Activated CD4-positive, alpha-beta T cell treated with anti-CD3 and anti-CD28 coated beads, Interleukin-2, amount 50 U/mL, for 4 hours (primary cell): ENCODE measurements at places on chromosomes 13 and 19.

GRCh38 chr19:810883-811489 is 10.8 kb downstream of the PLPPR3 start:
- no peak for DNase-seq

DNA sequence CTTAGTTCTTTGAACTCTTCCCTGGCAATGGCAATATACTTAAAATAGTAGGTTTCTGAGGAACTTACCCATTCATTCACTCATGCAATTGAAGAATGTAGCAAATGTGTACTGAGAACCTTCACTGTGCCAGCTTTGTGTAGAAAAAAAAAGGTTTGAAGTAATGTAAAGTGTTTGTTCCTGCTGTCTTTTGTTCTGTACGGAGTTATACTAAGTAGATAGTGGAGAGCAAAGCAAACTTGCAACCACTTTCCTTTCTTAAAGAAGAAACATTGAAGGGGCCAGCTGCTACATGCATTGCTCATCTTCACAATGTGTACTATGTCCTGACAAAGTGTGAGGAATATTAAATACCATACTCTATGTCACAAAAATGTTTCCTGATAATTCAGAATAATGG is 68.9 kb upstream of the FREM2 start:
- DNase-seq = no peak

- DNase-seq = no peak
These were observed 166.4 kb downstream of the MYO16 start for GRCh38 chr13:108795841-108796240.

GRCh38 chr13:33213797-33214196 is 71.8 kb downstream of the STARD13 start:
- DNase-seq = no peak

- no peak for DNase-seq
These were observed 1.9 kb upstream of the SELENOW start for GRCh38 chr19:47776568-47776967.

DNA sequence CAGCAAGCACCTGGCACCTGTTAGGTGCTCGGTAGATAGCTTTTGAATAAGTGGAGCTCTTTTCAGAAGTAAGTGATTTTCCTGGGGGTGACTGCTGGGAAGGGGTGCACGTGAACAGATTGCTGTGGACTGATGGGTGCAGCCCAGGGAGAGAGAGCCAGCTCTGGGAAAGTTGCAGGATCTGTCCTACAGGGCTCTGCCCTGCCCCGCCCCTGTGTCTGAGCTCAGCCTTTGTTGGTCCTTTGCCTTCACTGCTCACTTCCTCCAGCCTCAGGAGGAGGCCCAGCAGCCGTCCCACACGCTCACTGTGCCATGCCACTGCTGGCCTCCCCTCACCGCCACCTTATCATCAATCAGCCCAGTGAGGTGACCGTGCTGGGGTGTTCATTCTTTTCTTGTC is 33.7 kb upstream of the TEX29 start:
- DNase-seq = no peak

DNA sequence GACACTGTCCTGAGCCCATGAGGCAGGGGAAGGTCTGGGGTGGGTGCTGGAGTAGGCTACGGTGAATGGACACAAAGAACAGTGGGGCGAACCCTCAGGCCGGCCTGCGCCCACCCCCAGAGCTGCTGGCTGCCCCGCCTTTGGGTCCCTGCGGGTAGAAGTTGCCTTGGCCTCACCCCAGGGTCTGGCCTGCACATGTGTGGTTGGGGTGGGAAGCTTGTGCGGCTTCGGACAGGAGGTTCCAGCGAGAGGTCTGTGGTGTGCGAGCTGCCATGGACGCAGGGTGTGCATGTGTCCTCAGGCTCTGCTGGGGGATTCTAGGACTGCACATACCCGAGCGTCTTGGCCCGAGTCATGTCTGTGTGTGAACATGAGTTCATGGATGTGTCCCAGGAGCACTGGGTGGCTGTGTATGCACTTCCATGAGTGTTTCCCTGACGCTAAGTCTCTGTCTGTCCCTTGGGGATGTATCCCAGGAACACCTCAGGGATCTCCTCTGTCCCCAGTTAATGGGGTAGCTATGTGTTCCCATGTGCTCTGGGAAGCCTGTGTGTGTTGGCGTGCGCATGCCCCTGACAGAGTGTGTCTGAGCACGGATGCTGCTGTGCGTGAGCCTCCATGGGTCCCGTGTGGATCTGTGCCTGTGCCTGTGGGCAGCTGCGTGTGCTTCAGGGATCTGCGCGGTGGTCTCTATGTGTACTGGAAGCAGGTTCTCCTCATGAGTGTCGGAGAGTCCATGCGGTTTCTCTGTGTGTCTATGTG is 20.8 kb upstream of the POU2F2 start:
- DNase-seq = no peak

DNA sequence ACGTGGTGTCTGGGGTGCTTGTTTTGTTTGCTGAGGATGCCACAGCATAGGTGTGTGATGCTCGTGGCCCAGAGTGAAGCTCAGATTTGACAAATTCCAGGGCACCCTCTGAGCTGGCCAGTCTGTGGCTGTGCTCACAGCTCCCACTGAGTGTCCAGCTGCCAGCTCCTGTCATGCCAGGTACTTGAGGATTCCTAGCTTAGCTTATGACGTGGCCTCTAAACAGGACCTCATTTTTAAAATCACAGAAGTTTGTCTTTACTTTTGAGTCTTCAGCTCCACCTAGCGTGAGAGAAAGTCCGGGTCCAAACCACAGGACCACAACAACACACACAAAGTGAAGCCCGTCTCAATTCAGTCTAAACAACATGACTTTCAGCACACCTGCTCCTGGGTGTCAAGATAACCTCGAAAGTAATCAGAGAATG is 117.3 kb downstream of the RAB20 start:
- DNase-seq = no peak

DNA sequence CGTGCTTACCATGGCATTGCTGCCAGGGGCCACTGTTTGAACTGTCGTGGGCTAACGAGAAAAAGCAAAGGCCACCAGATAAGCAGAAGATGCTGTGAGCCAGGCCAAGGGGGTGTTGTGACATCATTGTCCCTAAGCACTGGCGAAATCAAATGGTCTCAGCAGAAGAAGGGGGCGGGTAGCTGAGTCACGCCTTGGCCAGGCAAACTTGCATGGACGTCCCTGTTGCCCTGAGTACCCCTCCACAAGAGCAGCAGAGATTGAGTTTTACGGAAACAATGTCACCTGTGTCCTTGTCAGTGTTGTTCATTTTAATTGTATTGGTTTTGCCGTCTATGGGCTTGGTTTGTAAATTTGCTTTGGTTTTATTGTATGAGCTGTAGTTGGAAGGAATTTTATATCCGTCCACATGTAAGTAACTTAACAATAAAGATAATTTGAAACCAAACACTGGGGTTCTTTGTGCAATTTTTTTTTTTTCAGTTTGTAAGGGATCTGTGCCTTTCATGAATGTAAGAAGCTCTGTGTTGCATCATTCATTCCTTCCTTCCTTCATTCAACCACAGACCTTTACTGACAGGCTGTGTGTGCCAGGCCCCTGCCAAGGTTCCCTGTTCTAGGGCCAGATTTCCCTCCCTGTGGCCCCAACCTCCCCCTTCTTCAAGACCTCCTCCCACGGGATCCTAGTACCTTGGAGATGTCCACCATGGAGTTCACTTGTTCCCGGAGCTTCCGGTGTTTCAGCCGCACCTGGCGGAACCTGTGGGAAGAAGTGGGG is 12.3 kb downstream of the KCNN4 start:
- DNase-seq = no peak

- DNase-seq = no peak
These were observed 3.9 kb downstream of the SIGLEC7 start for GRCh38 chr19:51145916-51146493.

DNA sequence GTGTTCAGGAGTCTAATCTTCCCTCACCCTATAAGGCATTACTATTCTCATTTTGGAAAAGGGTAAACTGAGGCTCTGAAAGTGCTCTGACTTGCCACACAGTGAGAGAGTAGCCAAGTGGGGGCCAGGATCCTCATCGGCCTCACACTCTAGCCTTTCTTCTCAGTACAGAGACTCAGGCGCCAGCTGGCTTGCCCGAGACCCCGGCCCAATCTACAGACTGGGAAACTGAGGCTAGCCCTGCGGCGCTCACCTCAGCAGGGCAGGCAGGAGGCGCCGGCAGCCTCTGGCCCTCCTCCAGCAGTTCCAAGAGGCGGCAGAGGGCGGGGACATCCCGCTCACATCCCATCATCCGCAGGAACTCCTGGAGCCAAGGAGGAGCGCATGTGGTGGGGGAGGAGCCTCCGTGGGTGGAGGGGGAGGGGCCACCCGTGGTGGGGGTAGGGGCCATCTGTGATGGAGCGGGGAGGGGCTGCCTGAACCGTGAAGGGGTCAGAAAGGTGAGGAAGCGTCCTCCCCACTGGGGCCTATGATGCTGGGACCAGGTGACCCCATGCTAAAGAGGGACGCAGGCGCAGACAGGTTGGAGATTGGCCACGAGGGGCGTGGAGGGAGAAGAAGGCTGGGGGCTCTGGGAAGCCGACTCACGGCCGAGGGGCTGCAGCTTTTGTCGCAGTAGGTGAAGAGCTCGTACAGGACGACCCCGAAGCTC is 8.7 kb upstream of the INSL3 start:
- no peak for DNase-seq

DNA sequence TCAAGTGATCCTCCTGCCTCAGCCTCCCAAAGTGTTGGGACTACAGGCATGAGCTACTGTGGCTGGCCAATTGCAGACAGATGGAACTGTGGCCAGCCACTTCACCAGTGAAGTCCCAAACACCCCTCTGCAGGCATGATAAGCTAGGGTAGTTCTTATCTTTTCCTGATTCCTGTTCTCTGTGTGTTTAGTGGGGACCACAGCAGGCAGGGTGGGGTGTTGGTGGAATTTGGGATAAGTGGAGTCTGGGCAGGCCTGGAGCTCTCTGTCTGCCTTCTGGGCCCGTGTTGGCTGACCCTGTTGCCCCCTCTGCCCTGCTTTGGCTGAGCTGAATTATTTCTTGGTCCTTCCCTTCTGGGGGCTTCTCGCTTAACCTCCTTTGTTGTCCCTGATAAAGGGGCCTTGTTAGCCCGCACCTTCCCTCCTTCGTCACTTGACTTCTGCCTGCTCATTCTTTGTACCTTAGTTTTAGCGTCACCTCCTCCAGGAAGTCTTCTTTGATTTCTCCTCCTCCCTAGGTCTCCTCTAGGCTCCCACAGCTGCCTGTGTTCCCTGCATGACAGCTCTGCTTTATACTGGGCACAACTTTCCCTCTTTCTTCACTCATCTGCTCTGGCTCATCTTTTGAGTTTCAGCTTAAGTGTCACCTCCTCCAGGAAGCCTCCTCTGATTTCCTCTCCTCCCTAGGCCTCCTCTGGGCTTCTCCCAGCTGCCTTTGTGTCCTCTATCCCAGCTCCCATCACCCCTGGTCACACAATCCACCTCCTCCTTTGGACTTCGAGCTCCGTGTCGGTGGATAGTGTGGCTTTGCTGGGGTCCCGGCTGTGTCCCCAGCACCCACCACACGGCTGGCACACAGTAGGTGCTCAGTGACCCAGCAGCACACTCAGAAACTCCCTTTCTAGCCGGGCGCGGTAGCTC is 1.7 kb upstream of the NCLN start:
- DNase-seq = no peak
